DMS53 (cell line): ENCODE measurements at places on chromosomes 4 and X.

GRCh38 chr4:5710961-5711478 is at the start of gene EVC:
Gene EVC (plus strand): TSS chr4:5711201. CDS start chr4:5711381, 180 bp downstream.
- DNase-seq = peak; percentile 84

DNA sequence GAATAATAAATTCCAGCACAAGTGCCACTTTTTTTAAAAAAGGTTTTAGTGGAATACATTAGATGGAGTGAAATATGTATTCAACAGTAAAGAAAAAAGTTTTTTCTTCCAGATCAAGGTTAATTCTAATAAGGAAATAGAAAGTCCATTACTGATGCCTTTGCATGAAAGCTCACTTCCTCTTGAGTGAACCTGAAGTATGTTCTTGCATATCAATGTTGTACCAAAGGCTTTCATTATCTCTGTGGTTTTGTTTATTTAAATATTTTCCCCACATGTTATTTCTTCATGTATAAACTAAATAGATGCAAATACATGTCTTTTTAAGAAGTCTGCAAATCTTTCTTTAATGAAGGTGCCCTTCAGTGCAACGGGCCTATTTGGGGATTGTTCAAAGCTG is 307.9 kb downstream of the C4orf33 start:
- DNase-seq = no peak

DNA sequence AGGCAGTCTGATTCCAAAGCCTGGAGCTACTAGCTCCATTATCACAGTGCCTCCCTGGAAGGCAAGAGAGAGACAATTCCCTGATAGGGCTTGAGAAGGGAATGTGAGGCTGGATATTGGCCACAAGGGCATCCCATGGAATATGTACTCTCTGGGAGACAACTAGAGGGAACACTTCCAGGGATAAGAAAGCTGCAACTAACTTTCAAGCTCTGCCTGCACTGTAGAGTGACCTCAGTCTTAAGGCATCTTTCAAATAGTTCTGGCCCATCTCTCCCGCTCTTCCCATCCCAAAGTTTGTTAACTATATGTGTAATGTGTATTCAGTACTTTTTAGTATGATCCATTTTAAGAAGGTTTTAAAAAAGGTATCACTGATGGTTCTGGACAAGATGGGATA is 13.1 kb upstream of the RNF212 start:
- DNase-seq = no peak

- peak; percentile 22 for DNase-seq
These were observed 35.3 kb upstream of the SPRY1 start for GRCh38 chr4:123361195-123361861.

DNA sequence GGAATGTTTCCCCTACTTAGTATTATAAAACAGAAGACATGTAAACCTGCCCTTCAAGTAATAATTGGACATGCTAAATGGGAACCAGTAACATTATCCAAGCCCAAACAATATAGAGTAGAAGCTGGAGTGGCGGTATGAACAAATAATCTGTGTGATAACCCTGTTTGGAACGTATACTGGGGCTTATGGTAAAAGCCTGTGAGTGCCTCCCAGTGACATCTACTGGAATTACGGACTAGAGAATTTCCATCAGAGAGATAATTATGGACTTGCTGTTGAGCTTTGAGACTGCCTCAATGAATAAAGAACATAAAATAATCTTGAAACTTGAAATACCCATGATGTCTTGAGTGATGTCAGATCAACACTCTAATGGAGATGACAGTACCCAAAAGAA is 406.3 kb upstream of the GRIA3 start:
- DNase-seq = peak; percentile 47

- peak; percentile 47 for DNase-seq
These were observed 46.1 kb downstream of the SORCS2 start for GRCh38 chr4:7238300-7238960.

GRCh38 chr4:4289055-4289454 is 899 bp downstream of the LYAR start:
- DNase-seq = no peak

DNA sequence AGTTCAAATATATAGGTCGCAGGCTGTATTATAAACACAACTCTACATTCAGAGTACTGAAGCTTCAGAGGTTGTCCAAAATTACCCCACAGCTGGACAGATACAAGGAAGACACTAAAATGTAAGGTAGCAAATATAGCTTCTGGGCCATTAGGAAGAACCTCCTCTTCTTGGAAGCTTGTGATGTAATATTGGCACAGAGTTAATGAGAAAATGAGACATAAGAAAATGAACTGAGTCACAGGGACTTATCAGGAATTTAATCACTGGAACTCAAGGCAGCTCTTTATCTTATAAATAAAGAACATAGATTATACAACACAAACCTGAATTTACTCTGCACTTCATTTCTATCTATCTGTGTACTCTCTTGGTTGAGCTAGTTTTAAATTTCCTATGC is 344.7 kb downstream of the PCDH10 start:
- DNase-seq = peak; percentile 18

DNA sequence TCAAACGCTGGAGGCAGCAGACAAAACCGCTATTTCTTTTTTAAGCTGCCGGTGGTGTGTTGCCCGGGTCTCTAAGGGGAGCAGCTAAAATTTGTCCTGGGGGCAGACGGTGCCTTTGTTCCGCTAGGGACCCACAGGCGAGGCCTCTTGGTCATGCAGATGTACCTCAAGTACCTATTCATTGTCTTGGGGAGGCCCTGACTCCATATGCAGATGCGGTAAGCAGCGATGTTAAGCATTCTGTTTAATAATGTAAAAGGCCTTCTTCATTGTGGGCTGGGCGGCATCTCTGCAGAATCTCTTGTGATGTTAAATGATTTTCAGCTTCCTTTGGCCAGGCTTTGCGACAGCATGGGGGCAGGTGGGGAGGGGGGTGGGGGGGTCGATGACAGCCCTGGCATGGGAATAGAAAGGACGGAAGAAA is 98.9 kb upstream of the PJA1 start:
- no peak for DNase-seq

DNA sequence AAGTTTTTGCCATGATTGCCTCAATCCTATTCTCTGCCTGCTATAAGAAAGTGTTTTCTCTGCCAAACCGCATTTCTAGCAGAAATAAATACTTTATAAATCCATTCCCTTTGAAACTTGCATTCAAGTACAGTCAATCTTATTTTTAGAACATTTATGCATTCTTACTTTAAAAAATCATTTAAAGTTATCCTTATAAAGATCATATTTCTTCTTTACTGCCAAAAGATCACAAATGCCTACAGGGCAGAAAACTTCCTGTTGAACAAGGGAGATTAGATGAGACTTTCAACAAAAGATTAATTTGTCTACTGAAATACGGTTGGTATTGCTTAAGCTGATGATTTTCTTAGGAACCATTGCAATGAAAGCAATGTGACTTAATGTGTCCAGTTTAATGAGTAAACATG is 207.2 kb upstream of the SLIT2 start:
- DNase-seq = no peak

GRCh38 chr4:76704133-76704881 is 193.6 kb downstream of the SOWAHB start:
- peak; percentile 34 for DNase-seq

GRCh38 chr4:122712782-122713181 is 19.7 kb upstream of the BBS12 start:
- DNase-seq = no peak

DNA sequence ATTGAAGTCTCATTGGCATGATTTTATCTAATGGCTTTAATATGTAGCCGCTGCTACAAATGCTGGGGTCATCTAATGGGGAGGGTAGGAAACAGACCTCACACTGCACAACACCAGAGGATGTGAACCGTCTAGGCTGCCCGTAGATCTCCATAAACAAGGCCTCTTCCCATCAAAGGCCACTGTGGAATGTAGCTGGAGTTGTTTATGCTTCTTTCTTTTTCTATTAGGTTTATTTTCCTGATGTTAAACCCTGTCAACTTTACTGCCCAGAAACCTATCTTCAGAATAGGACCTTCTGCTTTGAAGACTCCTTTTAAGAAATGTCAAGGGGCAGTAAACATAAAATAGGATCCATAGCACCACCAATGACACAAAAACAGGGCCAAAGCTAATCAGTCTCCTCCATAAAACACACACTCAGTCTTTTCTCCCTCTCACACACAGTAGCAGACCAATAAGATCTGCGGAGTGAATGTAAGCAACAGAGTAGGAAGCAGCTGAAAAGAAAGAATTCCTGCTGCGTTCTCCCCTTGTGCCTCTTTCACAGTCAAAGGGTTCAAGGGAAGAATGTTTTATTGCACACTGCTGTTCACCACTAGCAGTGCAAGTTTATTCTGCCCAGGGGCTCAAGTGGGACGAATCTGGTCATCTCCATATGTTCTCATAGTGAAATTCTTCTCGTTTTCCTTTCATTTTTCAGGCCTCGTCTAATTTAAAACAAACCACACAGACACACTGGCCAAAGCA is 72.2 kb downstream of the MAML3 start:
- DNase-seq = no peak

DNA sequence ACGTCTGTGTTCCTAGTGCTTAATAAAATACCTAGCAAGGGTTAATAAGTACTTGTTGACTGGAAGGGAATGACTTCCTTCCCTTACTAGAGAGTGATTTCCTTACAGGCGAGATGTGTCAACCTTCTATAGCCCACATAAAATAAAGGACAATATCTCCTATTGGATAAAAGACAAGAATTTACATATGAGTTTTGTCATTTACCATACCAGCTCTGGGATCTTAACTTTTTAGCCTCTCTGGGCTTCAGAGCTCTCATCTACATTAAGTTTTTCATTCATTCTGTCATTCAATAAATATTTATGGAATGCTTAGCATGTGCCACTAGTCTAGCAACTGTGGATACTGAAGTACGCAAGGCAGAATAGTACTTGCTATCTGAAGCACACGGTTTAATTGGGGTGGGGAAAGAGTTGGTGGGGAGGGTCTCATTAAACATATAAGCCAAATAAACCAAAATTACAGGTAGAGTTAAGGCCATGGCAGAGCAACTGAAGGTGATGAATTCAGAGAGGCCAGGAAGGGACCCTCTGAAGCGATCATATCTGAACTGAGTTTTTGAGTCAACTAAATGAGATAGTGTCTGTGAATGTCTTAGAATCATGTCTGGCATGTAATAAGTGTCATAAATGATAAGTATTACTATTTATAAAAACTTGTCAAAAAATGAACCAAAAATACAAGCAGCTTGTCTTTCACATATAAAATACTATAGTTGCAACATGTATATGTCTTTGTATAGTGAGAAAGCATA is 91.6 kb upstream of the BMP2K start:
- DNase-seq = no peak

- peak; percentile 7 for DNase-seq
These were observed 241.9 kb downstream of the SLC39A8 start for GRCh38 chr4:102103368-102103767.

DNA sequence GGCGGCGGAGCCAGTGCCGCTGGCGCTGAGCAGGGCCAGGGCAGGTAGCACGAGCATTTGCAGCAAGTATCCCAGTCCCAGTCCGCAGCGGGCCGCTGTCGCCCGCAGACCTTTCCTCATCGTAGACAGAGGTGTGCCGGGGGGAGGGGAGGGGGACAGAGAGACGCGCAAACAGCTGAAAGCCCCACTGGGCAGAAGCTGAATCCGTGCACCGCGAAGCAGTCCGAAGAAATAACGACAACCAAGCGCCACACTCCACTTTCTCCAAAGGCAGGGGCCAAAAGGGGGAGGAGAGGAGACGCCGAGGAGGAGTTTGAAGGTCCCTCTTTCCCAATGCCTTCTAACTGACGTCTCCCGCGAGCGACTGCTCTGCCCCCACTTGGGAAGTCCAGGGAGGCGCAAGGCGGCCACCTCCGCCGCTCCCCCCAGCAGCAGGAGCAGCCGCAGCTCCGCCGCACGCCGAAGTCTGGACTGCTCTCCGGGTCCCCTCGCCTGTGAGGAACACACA is at the start of gene UNC5C:
Gene UNC5C, minus strand, starts transcription at position 236 of the 508 bp plus-strand sequence.
- peak; percentile 54 for DNase-seq

DNA sequence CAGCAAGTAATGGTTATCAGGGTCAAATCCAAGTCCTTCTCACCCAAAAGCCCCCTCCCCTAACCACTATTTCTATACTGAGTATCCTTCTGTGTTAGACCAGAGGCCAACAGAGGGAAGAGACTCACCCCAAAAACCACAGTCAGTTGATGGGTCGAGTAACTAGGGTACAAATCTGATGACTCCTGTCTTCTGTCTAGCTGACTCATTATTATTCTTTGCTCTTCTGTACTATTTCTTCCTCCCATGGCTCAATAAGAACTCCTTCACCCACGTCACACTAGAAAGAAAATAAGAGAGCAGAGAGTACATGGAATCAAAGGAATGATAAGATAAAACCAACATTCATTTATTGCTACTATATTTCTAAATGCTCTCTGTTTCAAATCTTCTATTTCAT is 2.0 kb downstream of the RAB40A start:
- DNase-seq = no peak

DNA sequence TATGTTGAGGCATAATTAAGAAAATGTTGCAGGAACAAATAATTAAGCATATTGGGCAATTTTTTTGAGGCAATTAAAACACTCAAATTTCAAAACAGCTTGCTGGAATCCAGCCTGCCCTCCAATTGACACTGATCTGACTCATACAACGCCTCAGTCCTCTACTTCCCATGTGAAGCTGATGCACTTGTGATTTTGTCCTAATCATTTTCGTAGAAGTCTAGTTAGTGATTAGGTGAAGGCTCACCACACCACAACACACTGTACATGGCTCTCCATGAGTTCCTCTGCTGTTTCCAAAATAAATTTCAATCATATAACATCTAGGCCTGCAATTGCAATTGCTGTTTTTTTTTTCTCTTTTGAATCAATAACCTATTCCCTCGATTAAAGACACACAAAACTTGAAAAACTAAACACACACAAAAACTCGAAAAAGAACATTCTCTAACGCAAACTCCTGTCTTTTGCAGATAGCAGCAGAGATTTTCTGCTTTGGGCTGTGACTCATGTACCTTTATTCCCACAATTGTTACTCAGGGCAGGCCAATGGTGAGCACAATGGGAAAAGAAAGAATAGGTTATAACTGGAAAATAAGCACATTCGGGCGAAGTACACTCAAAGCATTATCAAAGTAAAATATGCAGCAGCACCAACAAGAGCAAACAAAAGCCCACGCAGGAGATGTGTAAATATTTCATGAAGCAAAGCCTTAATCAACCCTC is 1.7 kb downstream of the GPRIN3 start:
- DNase-seq = no peak

GRCh38 chrX:10533696-10534365 is 86.6 kb downstream of the MID1 start:
- no peak for DNase-seq

DNA sequence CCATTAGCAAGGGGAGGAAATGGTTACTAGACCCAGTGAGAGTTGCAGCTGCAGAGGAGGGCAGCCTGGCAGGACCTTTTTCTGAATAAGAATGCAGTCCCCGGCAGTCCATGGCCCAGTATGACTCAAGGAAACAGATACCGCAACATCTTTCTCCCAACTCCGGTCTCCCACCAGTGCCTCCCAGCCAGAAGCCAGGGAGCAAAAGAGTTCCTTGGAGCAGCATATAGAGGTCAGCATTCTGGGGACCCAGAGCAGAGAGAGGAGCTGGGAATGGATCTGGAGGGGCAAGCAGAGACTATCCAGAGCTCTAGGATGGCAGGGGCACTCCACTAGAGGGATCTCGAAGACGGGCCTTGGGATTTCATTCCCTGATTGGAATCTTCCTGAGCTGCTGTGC is 339.2 kb upstream of the AADAT start:
- DNase-seq = no peak

- peak; percentile 97 for DNase-seq
These were observed at the start of gene GNPDA2 for GRCh38 chr4:44726038-44726871. Gene GNPDA2 (minus strand): TSS chr4:44726556. CDS start chr4:44722207, 4,349 bp downstream.

GRCh38 chrX:6228720-6229119 is at the start of gene NLGN4X:
Gene NLGN4X (minus strand): TSS chrX:6228867. CDS start chrX:6151466, 77,401 bp downstream.
- DNase-seq = no peak

- DNase-seq = peak; percentile 66
These were observed 39.6 kb upstream of the SRPX start for GRCh38 chrX:38260231-38260630.
